ENCODE measurements at places on chromosomes 1 and 21.
A peak's percentile ranks its signal among the peaks of the same experiment; 100 is the strongest.

GRCh38 chr21:27700974-27701614 lies 734.2 kb upstream of the ADAMTS5 start:
- DNase-seq: peak; percentile 74

DNA sequence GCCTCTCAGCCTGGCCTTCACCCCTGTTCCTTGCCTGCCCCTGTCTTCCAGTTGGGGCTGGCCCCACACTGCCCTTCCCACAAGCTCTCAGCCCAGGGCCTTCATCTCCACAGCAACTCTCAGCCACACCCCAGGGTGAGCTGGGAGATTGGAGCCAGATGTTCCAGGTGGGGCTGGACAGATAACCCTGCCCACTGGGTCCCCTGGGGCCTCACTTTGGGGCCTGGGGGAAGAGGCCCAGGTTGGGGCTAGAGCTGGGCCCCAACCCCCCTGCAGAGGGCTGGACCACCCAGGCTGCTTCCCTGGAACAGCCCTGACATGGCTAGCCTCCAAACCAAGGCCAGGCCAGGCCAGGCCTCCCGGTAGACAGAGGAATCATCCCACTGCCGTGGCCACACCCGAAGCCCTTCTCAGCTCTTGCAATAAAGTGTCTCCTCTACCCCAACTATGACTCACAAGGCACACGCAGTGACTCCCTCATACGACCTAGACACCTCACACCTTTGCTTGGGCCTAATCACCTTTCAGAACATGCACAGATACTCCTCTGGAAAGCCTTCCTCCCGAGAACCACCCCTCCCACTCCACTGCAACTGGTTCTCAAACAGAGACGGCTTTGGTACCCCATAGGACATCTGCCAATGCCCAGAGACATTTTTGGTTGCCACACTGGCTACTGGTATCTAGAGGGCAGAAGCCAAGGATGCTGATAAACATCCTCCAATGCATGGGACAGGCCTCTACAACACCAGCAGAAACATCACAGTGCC lies 22.2 kb downstream of the SLC2A1 start:
- DNase-seq: no peak

- DNase-seq: no peak
These were observed 40.1 kb upstream of the FOXO6 start for GRCh38 chr1:41320895-41321676.

- no peak for DNase-seq
These were observed 42.5 kb downstream of the UTP25 start for GRCh38 chr1:209870151-209870831.

GRCh38 chr1:1797731-1798341 lies 19.6 kb upstream of the NADK start:
- DNase-seq: no peak

GRCh38 chr1:64469977-64470664 lies at the start of gene CACHD1:
Gene CACHD1, plus strand, starts transcription at chr1:64470129. Its CDS starts 616 bp downstream, at chr1:64470745.
- DNase-seq: peak; percentile 68

DNA sequence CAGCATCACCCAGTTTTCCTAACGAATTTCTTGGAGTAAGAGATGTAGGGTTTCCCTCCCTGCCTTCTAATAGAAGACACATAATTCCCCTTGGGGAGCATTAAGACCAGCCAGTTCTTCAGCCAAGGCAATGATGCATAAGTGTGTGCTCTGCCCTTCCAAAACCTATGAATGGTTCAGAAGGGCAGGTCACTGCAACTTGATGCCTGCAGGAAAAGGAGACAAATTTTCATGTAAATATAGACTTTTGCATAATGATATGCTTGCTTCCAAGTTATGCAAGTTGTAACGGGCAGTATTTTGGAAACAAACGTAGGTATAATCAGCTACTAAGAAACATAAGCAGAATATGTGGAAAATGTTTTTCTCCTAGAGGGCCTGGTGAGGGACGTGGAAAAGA lies 31.6 kb downstream of the PTGS2 start:
- no peak for DNase-seq

GRCh38 chr1:67682659-67683197 lies 2.3 kb upstream of the GADD45A start:
- no peak for DNase-seq

DNA sequence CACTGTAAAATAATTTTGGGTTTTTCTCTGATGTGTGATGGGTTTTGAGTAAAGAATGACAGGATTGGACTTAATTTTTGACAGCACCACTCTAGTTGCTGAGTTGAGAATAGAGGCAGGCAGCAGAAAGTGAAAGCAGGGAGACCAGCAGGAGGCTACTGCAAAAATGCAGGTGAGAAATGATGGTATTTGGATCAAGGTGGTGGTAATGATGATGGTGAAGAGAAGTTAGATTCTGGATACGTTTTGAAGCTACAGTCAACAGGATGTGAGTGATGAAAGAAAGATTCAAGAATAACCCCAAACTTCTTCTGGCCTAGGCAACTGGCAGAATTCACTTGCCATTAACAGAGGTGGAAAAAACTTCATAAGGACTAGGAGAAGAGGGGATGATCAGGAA lies 14.8 kb upstream of the AK5 start:
- no peak for DNase-seq
